NCI-H1105 (cell line): ENCODE measurements at places on chromosomes 11 and 22.

DNA sequence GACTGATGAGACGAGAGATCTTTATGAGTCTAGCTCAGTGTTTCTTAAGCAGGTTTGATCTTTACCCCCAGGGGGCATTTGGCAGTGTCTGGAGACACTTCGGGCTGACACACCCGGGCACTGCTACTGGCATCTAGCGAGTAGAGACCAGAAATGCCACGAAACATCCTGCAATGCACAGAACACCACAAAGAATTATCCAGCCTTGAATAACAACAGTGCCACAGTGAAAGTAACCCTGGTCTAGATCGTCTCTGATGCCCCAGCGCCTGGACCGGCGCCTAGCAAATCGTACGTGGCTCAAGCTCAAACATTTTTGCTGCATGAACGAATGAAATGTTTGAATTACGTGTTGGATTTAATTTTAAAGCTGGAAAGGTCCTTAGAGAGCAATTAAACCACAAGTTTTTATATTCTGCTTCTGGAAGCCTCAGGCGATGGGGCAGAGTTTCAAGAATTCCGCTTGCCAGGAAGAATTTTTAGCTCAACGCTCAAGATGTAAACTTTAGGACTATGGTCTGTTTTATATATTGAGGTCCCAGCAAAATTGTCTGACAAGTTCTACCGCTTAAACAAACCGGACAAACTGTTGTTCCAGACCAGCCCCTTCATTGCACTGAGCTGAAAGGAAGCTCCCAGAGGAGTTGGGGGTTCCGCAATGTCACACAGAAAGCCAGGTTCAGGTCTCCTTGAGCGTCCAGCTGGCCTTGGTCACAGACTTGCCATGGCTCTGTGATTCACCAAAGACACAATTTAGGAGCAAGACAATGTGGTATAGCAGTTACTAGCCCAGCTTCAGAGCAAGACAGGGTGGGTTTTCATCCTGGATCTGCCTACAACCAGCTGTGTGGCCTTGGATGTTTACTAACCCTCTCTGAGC, 44.2 kb upstream of the SMTN start:
- DNase-seq: no peak

DNA sequence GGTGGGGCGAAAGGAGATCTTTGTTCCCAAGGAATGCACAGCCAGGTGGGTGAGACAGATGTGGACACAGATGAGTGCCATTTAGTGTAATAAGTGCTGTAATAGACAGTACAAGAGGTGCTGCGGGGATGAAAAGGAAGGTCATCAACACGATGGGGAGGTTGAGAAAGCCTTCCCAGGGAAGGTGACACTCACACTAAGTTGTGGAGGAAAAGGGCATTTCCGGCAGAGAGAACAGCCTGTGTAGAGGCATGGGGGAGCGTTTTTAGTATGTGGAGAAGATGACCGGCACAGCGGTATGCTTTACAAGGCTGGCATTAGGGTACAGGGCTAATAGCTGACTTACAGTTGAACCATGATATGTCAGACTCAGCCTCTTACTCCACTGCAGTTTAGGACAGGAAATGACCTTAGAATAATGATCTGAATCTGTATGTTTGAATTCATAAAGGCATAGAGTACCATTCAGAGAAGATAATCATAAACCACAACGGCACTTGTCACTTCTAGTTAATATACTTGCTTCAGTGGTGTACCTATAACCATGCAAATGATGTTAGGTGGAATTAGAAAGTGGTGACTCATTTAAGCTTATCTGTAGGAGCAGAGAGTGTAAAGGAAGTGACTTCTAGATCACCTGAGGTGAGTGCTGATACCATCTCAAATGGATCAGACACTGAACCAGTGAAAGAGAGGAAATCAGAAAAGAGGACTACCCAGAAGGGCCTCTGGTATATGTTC, 60.6 kb downstream of the FAM83F start:
- DNase-seq: no peak

GRCh38 chr22:50523806-50524675, 1.4 kb downstream of the SCO2 start:
- no peak for DNase-seq

GRCh38 chr11:12185914-12186313, 75.5 kb downstream of the MICAL2 start:
- peak; percentile 43 for DNase-seq

DNA sequence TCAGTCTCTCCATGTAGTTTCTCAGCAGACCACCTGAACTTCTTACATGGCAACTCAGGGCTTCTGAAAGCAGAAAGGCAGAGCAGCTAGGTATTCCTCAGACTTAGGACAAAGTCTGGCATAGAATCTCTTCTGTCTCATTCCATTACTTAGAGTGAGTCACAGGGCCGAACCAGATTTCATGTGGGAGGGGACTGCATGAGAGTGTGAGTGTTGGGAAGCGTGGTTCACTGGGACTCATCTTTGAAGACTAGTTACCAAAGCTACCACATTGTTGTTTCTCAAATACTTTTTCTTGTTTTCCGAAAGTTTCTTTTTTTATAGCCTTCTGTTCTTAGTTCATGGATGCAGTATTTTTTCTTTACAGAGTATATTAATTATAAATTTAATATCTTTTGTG, 36.1 kb upstream of the SCN3B start:
- no peak for DNase-seq

DNA sequence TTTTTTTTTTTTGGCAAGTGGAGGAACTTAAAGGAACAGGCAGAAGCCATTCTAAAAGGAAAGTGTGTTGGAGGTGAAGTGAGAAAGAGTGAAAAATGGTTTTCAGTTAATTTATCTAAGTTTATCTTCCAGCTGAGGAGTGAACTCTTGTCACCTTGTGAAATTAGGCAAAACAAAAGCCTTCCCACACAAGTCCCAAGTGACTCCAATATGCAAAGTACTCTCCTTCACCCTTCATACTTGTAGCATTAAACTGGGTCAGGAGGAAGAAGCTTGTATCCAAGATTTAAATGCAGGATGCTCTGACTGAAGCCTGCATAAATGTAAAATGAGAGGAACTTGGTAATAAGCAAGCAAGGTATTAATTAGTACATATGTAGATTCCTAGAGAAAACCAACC, 796.8 kb downstream of the DLG2 start:
- no peak for DNase-seq

GRCh38 chr22:19216579-19216978, 38.0 kb upstream of the SLC25A1 start:
- DNase-seq: no peak

GRCh38 chr22:49365910-49366309, 461.8 kb downstream of the BRD1 start:
- no peak for DNase-seq

GRCh38 chr11:77455740-77456139, 18.2 kb downstream of the PAK1 start:
- DNase-seq: no peak

GRCh38 chr11:114386131-114386530, 14.2 kb downstream of the C11orf71 start:
- no peak for DNase-seq

GRCh38 chr11:96238563-96239135, 104.3 kb downstream of the MAML2 start:
- DNase-seq: peak; percentile 36

- no peak for DNase-seq
Observed at GRCh38 chr11:130151196-130151595, 8.4 kb upstream of the ST14 start.

GRCh38 chr11:127898422-127899365, 688.7 kb downstream of the ETS1 start:
- DNase-seq: no peak
